Stimulated activated CD4-positive, alpha-beta T cell treated with anti-CD3 and anti-CD28 coated beads, Interleukin-1b, Interleukin-23, amount 100 ng/mL, for 1 hour (primary cell): ENCODE measurements at places on chromosomes 11 and 22.
A peak's percentile ranks its signal among the peaks of the same experiment; 100 is the strongest.

DNA sequence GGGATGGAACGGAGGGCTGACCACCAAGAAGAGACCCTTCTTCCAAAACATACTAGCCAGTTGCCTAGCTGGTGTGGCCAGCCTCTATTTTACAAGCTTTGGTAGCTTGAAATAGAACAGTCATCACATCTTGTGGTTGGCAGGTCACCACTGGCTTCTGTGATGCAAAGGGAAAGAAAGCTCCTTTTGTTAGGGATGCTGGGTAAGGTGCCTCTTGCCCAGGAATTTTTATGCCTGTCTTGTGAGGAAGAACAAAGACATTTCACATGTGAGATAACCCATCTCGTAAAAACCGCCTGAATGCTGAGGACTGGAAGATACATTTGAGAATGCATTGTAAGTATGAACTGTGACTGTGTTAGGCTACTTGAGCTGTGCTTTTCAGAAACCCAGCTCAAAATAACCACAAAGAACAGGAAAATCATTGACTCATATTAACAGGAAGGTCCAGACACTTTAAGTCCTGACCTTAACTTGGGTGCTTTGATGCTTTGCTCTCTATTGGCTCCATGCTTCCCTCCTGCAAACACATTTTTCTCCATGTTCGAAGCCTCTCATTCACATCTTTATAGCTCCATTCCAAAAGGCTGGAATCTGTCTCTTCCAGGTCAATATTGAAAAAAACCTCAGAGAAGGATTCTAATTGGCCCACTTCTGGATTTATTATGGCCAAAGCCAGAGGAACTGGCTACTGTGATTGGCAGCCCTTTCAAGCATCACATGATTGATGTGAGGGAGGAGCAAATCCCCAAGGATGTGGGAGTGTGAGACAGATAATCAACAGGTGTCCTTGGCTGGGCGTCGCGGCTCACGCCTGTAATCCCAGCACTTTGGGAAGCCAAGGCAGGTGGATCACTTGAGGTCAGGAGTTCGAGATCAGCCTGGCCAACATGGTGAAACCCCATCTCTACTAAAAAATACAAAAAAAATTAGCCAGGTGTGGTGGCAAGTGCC is 53.9 kb downstream of the MICAL2 start:
- DNase-seq: no peak

DNA sequence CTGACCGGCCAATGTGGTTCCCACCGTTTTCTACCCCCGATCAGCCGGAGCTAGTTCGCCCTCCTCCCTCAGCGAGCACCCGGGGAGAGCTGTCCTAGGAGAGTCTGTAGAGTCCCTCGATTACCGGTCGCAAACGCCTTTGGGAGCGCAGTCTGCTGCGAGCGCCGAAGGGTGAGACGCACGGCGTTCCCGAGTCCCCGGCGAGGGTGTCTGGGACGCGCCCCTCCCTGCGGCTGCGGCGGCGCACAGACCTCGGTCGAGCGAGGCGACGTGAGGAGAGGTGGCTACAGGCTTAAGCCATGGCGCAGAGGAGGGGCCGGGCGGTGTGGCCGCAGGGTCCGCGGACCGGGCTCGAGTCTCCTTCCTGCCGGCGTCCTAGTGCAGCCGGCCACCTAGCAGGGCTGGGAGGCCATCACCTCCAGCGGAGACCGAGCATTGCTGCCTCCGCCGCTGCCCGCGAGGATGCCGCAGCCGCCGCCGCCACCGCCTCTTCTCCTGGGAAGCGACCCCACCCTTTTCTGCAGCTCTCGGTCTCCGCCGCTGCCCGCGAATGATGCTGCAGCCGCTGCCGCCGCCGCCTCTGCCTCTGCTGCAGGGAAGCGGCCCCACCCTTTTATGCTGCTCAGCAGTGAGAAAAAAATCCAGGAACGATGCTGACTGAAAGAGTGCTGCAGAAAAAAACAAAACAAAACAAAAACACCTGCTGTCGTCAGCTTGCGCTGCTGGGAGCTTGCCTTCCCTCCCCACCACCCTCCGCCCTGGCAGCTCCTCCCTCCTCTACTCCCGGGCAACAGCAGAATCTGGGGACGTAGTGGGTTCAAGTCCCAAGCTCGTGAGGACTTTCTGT is at the start of gene MAP6:
TSS of gene MAP6 (minus strand) at position 588 of the 847 bp plus-strand sequence. CDS start 669 bp downstream, outside the sequence.
- DNase-seq: no peak

- DNase-seq: no peak
Measured at GRCh38 chr11:26974069-26974783, 19.7 kb upstream of the FIBIN start.

GRCh38 chr22:42202669-42203068 is 67.8 kb downstream of the TCF20 start:
- DNase-seq: peak; percentile 21

DNA sequence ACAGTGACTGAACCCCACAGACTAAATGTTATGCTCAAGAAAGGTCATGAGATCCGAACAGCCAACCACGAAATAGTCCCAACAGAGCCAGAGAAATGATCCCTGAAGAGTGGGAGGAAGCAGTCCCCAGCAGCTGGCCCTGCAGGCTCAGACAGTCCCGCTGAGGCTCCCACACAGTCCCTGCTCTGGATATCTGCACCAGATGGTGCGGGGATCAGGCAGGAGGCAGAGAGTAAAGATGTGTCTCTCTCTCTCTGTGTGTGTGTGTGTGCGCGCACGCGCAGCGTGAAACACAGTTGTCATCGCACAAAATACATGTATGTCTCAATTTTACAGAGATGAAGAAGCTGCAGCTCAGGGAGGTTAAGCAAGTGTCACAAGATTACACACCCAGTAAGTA is 27.9 kb downstream of the GUCY1A2 start:
- DNase-seq: no peak

GRCh38 chr22:37418627-37419369 is 8.5 kb downstream of the ELFN2 start:
- no peak for DNase-seq

GRCh38 chr22:44368611-44369292 is 56.0 kb upstream of the SHISAL1 start:
- no peak for DNase-seq

GRCh38 chr11:92779746-92780145 is 189.7 kb upstream of the MTNR1B start:
- no peak for DNase-seq

DNA sequence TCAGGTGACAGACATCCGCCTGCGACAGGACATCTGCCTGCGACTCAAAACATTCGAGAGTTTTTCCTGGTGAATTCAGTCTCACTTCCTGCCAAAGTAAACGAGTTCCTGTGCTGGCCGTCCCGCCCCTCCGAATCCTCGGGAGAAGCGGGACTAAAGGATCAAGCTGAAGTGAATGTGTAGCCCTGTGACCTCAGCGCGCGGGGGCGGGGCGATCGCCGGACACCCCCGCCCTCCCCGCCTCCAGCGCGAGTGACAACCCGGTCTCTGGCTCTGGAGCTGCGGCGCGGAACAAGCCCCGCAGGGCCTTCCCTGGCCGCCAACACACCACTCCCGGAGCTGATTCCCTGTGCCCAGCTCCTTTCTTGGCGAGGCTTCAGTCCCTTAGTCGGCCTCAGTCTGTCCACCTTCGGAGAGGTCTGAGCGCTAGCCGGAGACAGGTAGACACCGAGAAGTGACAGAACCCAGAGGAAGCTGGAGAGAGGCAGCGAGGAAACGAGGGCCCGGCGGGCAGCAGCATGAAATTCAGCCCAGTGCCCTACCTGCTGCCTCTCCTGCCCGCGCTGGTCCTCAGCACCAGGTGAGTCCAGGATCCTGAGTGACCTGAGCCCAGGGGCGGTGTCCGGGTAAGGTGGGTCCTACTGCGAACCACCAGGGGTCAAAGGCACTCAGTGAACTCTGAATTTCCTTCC is 766.4 kb upstream of the LUZP2 start:
- DNase-seq: no peak

DNA sequence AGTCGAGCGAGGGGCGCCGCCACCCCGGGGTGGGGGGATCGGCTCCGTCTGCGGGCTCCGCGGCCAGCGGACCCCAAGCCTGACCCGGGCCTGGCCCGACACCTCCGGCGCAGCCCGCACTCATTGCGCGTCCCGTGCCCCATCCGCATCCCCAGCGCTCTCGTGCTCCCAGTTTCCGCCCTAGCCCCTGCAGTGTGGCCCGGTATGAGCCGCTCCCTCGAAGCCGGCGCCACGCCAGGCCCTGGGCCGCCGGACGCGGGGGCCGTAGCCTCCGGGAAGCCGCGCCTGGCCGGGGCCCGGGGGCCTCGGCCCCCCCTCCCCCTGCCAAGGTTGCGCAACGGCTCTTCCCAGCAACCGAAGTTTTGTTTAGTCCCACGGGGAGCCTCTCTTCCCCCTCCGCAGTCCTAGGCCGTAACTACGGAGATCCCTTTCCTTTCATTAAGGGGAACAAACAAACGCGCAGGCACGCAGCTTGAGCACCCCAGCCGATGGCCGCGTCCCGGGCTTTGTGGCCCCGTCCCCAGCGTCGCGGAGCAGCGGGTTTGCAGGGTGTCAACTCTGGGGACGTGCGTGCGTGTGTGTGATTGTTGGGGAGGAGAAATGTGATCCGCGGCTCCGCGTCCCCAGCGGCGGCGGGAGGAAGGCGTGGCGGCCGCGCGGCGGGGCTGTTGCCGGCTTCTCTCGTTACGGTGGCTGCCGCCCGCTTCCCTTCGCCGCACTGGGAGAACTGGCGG is 883 bp downstream of the HIPK3 start:
- DNase-seq: peak; percentile 48

- DNase-seq: no peak
Measured at GRCh38 chr11:1916132-1916985, 3.1 kb upstream of the TNNT3 start.

DNA sequence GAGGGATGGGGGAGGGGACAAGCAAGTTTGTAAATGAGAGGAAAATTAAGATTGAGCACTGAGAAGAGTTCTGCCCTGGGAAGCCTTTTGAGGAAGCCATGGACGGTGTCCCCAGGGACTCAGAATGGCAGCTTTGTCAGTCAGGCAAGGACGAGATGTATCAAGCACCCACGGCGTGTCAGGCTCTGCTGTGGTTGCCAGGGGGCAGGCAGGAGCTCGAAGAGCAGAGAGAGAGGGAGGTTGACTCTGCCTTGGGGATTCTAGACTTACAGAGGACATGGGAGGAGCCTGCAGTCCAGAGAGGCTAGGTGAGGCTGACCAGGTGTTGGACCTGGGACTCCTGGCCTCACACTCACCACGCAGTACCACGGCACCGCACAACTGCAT is 29.1 kb upstream of the SYT7 start:
- no peak for DNase-seq

DNA sequence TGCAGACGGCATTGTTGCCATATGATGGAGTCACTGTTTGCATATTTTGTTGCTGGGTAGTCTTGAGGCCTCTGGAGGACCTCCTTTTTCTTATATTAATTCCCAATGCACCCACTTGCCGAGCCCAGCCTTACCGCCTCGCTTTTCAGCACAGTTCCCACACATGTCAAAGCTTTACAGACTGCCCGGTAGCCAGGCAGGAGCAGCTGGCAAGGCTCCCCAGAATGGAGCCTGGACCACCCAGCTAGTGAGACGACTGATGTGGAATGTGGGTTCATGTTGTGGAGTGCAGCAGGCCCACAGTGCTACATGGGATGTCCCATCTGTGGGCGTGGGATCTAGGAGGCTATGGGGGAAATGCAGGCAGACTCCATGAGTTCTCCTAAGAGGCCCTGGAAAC is 99.4 kb upstream of the MTMR2 start:
- DNase-seq: no peak

GRCh38 chr11:13053255-13053917 is 44.3 kb downstream of the RASSF10 start:
- no peak for DNase-seq

GRCh38 chr11:74288161-74288560 is 23.3 kb downstream of the P4HA3 start:
- no peak for DNase-seq

- DNase-seq: no peak
Measured at GRCh38 chr11:88295028-88295427, 42.5 kb downstream of the CTSC start.

GRCh38 chr11:27420722-27421572 is 51.6 kb downstream of the LGR4 start:
- no peak for DNase-seq

GRCh38 chr11:36485298-36486002 is 24.6 kb downstream of the TRAF6 start:
- no peak for DNase-seq

GRCh38 chr22:33796494-33796893 is 123.8 kb downstream of the LARGE1 start:
- no peak for DNase-seq

DNA sequence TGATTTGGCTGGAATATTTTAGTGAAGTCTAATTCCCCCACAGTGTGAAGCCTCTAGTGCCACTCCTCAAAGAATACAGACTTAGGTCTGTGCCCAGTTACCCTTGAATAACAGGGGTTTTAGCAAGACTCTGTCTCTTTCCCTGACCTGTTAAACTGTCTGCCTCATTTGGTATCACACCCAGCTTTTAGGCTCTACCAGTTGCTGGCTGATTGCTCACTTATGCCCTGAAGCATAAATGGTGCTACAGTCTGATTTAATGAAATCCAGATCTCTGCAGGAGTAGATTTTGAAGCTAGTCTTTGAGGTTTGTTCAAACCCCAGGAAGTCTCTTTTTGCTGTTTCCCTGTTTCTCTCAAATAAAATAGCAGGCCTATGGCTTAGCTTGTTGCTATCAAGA is 45.2 kb upstream of the LIPT2 start:
- no peak for DNase-seq

GRCh38 chr11:84817998-84818397 is 809.1 kb downstream of the DLG2 start:
- DNase-seq: no peak

GRCh38 chr11:42620796-42621195 is 691.0 kb upstream of the API5 start:
- DNase-seq: no peak

DNA sequence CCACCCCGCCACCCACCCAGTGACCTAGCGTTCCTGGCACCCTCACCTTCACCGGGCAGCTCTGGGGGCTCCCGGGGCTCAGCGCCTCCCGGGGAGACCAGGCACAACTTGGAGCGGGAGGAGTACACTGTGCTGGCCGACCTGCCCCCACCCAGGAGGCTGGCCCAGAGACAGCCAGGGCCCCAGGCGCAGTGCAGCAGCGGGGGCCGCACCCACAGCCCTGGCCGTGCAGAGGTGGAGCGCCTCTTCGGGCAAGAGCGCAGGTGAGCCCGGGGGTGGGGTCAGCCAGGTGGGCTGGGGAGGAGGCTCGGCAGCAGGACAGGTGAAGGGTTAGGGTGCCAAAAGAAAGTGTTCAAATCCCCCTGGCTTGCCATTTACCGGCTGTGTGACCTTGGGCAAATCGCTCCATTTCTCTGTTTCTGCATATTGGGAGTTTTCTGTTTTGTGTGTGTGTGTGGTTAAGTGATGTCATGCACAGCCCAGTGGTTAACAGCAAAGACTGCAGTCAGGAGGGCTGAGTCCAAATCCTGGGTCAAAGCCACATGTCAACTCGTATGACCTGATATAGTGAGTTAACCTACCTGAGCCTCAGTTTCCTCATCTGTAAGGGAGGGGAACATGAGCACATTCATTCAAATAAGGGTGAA is 29.5 kb downstream of the TRIOBP start:
- no peak for DNase-seq

DNA sequence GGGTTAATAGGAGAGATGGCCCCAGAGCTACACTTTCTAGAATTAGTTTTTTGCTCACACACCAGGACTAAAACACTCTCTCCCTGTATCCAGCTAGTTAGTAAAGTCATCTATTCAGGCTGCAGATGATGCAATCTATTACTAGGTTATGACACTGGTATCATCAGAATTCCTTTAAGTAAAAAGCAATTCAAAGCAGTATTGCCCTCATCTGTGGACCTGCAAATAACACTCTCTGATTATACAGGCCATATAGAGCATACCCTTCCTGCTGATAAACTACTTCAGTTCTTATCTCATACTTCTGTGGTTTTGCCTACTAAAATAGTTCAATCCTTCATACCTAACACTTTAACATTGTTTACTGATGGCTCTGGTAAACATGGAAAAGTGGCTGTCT is 13.5 kb upstream of the MTMR2 start:
- no peak for DNase-seq

GRCh38 chr11:130720232-130721022 is 195.9 kb downstream of the SNX19 start:
- no peak for DNase-seq
